ENCODE measurements at places on chromosomes 5 and 9.
A peak's percentile ranks its signal among the peaks of the same experiment; 100 is the strongest.

DNA sequence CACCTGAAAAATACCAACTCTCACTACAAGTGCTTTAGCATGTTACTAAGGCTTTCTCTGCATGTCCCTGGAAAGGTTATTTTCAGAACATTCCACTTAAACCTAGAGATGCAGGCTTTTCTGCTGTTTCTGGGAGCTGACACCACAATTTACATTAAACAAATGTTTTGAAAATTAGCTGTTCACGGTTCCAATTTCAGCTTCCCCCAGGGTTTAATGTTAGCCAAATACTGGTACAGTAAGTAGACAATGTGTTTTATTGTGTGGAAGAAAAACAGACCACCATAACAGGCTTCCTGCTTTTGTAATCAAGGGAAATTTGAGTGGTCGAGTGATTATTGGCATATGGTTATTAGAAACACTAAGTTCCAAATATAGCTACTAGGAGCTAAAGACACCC lies 32.0 kb downstream of the MACROH2A1 start:
- no peak for DNase-seq

- DNase-seq = peak; percentile 91
Measured at GRCh38 chr5:154478224-154478565, at the start of gene HAND1. TSS of gene HAND1 (minus strand) at chr5:154478227. CDS start at chr5:154478008, 219 bp downstream.

DNA sequence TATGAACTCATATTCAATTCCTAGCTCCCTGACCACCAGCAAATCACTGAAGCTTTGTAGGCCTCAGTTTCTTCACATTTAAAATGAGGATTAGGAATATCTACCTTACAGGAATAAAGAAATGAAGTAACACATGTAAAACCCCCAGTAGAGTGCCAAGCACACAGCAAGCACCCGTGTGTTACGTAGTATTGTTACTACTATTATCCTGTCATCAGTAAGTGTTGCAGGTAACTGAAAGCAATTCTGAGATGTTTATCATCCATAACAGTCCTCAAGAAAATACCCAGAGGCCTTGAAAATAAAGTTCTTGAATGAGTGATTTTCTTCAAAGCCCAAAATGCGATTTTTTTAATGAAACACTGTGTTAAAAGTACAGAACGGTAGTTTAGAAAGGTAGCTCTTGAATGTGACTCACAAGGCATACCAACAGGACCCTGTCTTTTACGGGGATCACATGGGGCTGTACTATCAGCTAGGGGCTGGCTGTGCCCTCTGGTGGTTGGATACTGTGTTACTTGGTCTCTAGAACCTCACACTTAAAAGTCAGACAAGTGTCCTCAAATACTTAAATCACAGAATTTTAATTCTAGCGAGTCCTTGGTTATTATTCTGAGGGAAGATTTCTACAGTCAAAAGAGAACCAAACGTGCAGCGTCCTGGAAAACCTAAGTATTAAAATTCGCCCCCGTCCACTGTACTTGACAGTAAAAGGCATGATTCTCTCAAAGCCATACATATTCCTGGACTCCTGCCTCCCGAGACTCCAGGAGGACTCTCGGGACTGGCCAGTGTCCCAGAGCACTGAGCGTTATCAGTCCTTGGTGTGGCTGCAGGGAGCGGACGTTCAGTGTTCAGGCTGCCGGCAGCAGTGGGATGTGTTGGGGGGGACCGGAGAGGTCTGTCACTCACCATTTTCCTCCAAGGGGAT lies 725 bp downstream of the NDUFB6 start:
- DNase-seq = peak; percentile 83

- DNase-seq = no peak
Measured at GRCh38 chr5:39266442-39266841, 47.1 kb upstream of the FYB1 start.

GRCh38 chr5:168227001-168227400 lies 64.4 kb upstream of the WWC1 start:
- DNase-seq = no peak

DNA sequence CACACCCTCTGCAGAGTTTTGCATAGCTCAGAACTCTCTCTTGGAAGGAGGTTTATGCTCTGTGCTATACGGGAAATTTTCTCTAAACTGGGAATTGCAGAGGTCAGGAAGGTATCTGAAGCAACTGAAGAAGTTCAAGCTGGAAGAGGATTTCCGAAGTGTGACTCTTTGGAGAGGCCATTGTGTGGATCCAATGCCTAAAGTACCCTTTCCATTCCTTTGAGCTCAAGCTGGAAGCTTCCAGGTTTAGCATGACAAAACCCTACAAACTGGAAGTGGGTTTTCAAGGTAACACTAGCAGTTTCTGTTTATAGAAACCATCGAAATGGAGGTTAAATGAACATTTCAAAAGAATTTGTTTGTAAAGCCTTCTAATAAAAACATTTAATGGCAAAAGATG lies 187.1 kb downstream of the CFAP90 start:
- DNase-seq = no peak
